ENCODE measurements at places on chromosomes 4 and X. TPM values are rescaled to one million over a fixed set of nuclear protein-coding genes. Genes with fewer than 3 reads are reported as not detected.

The SLBP gene
- total RNA-seq = 51.3 TPM

The CLDN34 gene
- not detected for total RNA-seq

The NSG1 gene
- 6.4 TPM for total RNA-seq

The USP9X gene
- total RNA-seq = 40.5 TPM

The BMP3 gene
- not detected for total RNA-seq

The RASSF6 gene
- total RNA-seq = not detected

The OTUD6A gene
- not detected for total RNA-seq

The ATP2B3 gene
- not detected for total RNA-seq

The GPC3 gene
- 2.8 TPM for total RNA-seq

The HDAC6 gene
- 42.3 TPM for total RNA-seq

The RPS6KA3 gene
- total RNA-seq = 26.0 TPM

The BEX5 gene
- total RNA-seq = not detected

The BEX1 gene
- not detected for total RNA-seq

The CT45A3 gene
- not detected for total RNA-seq

The TRPC3 gene
- total RNA-seq = 0.15 TPM

The FMR1NB gene
- total RNA-seq = not detected

The ADD1 gene
- 190 TPM for total RNA-seq

The CRMP1 gene
- 0.06 TPM for total RNA-seq

The RCHY1 gene
- 14.6 TPM for total RNA-seq

The CUL4B gene
- 95.0 TPM for total RNA-seq
